ENCODE measurements at places on chromosomes 11 and 22.

GRCh38 chr22:45805413-45805812, 133.8 kb downstream of the ATXN10 start:
- DNase-seq, result no peak

- DNase-seq, result no peak
Observed at GRCh38 chr11:81578571-81578970, 1155.1 kb downstream of the FAM181B start.

DNA sequence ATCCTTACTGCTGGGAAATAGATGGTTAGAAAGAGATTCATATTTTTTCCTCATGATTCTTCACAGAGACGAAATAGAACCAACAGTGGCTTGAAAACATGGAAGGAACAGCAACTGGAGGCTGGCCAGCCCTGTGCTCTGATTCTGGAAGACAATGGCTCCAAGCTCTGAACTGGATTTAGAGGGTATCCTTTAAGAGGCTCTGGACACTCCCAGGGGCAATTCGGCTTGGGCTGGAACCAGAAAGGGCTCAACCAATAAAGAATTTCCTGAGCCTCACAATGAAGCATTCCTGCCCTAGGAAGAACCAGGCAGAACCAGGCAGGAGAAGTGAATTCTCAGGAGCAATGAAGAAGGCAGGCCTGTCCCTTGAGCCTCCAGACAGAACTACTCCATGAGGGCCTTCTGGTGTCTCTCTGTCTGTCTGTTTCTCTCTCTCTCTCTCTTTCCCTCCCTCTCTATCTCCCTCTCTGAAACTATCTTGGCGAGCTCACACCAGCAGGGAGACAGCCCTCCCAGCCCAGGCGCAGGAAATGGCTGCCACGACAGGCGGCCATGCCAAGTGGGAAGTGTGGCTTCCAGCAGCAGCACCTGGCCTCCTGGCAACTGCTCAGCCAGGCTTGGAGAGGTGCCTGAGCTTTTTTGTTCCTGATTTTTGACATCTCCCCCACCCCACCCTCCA, 93.3 kb downstream of the RCN1 start:
- no peak for DNase-seq

DNA sequence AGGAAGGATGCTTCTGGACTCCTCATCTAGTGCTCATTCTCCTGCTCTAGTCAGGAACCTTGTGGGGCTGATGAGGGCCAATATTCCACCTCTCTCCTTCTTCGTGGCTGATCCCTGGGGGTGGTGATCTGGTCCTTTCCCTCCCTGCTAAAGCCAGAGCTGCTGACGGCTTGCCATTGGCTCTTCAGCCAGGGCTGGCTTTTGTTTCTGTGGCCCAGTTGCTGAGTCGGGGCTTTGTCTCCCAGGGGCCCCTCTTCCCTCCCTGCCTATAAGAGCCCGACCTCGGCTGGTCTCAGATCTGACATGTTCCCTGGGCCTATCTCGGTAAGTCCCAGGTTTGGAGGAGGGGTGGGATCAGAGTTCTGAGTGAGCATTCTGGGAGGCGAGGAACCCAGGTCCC, at the start of gene CRYBA4:
CRYBA4 (plus strand) TSS at position 301 of the 400 bp plus-strand sequence. CDS start 634 bp downstream, outside the sequence.
- DNase-seq, result no peak

- no peak for DNase-seq
Observed at GRCh38 chr11:15288863-15289262, 174.1 kb downstream of the INSC start.

- DNase-seq, result no peak
Observed at GRCh38 chr11:120971825-120972224, 52.1 kb upstream of the TBCEL start.

DNA sequence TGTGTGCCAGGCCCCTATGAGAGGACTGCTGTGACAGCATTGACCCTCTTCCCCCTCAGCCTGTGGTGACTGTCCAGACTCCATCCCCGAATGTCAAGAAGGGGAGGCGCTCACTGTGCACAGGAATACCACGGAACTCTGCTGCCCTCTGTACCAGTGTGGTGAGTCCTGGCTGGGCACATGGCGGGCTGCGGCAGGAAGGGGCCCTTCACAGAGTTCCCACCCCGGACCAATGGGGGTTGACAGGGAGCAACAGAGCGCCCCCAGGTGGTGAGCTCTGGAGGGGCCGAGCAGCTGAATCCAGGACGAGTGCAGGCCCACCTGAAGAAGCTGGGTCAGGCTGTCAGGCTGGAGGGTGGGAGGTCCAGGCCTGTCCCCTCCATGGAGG, 83.8 kb upstream of the MYOD1 start:
- DNase-seq, result no peak

Data from stimulated activated CD4-positive, alpha-beta T cell treated with anti-CD3 and anti-CD28 coated beads, Interleukin-2, amount 100 ng/mL, for 48 hours (primary cell).